Activated CD8-positive, alpha-beta memory T cell treated with anti-CD3 and anti-CD28 coated beads, Interleukin-2, amount 50 U/mL, for 48 hours (primary cell): ENCODE measurements at places on chromosomes 7 and 10.

GRCh38 chr7:143145-143751, 49.1 kb upstream of the FAM20C start:
- no peak for DNase-seq

DNA sequence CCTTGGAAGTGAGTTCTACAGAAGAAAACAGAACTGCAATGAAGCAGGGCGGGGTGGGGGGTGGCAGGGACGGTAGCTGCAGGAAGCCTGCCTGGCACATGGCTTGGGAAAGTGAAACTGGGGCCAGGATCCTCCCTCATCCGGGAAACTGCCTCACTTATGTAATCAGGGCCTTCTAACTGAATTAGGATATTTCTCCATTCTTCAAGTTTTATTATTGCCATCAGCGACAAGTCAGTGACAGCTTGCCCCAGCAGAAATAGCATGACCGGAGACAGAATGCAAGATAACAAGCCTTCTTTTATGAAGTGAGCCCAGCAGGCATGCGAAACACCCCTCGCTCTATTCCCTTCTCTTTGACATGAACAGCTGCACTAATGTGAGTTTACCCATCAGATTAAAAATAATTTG, 77.5 kb upstream of the CACUL1 start:
- DNase-seq = no peak

GRCh38 chr7:106947244-106947728, 82.2 kb downstream of the PIK3CG start:
- DNase-seq = no peak

DNA sequence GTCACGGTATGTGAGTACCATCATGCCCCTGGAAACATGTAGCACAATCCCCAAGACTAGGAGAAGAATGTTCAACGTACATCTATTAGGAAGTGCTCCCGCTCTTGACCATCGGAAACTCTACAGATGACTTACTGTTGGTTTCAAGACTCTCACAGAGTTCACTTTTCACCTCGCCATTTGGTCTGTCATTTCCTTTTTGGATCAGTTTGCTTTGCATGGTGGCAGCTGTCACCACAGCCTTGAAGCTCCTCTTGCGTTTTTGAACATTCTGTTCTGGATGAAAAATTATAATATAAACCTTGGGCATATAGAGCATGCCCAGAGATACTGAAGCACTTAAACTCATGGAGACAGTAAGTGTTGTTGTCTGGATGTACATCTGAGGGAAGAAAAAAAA, 806.8 kb downstream of the GRM8 start:
- no peak for DNase-seq

DNA sequence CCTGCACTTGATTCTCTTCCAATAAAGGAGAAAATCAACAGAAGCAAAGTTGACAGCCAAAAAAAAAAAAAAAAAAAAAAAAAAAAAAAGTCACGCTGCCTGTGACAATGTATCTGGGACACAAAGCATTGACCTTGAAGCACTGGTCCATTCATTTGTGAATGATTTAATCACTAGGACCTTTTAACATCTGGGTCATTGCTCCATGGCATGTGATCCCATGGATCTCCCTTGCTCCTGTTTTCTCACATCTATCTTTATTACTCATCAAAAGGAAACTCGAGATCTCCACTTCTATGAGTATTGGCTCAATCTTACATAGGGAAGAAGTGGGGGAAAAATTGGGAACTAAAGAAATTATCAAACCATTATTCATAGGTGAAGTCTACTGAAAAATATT, 89.6 kb upstream of the SMIM30 start:
- no peak for DNase-seq

- no peak for DNase-seq
Measured at GRCh38 chr10:121322776-121323175, 275.5 kb downstream of the FGFR2 start.

DNA sequence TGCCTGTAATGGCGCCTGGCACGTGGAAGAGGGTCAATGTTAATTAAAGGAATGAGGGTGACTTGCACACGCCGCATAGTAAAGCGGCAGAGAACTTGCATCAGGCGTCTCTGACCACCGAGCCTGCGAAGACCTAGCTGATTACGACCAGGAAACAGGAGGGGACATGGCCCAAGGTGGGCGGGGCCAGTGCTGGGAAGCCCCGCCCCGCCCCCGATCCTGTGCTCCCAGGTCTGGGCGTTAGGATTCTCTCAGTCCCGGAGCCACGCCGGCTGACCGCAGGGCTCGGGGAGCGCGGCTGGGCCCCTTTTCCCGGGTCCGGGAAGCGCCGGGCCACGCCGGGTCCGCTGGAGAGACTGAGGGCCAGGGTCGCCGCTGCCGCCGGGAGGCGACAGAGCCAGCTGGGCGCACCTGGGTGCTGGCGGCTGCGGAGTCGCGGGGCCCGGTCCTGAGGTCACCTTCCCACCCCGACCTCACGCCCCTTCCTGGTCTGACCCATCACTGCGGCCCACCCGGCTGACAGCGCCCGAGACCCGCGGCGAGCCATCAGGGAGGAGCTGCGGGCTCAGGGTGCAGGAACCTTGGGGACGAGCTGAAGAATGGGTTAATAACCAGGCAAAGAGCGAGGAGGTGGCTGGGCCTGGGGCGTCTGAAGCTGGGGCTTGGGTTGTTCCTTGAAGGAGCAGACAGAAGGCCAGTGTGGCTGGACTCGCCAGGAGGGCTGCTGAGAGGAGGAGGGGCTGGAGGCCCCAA, 23.0 kb upstream of the GRID1 start:
- no peak for DNase-seq

DNA sequence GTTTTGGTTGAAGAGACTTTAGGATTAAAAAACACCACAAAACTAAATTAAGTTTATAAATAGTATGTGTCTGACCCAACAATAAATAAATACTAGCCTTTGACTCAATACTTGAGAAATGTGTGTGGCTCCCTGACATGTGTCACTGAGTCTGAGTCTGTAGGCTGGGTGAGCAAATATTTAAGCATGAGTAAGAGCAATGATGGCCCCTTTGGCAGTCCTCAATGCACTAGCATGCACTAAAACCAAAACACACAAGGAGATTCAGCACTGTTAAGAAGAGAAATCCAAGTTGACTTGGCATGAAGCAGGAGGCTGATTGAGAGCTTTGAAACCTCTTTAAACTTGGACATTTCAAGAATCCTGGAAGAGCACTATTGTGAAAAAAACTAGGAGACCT, 37.1 kb downstream of the CCDC71L start:
- no peak for DNase-seq

- DNase-seq = no peak
Measured at GRCh38 chr7:17307558-17307957, 9.1 kb downstream of the AHR start.

GRCh38 chr7:151550656-151551286, 31.1 kb upstream of the RHEB start:
- DNase-seq = no peak

DNA sequence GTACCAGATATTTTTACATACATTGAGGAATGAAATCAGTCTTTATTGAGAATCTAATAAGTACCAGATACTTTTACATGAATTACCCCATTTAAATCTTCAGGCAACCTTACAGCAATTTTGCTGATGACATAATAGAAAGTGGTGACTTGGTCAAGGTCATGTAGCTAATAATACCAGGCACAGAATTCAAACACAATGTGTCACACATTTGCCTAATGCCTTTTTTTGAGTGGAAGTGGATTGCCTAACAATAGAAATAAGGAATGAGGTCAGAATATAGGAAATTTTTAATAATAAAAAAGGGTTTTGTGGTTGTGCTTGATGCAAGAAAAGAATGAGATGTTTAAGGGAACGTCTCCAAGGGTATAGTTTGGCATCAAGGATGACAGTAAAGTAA, 466.6 kb upstream of the IGFBP3 start:
- no peak for DNase-seq

DNA sequence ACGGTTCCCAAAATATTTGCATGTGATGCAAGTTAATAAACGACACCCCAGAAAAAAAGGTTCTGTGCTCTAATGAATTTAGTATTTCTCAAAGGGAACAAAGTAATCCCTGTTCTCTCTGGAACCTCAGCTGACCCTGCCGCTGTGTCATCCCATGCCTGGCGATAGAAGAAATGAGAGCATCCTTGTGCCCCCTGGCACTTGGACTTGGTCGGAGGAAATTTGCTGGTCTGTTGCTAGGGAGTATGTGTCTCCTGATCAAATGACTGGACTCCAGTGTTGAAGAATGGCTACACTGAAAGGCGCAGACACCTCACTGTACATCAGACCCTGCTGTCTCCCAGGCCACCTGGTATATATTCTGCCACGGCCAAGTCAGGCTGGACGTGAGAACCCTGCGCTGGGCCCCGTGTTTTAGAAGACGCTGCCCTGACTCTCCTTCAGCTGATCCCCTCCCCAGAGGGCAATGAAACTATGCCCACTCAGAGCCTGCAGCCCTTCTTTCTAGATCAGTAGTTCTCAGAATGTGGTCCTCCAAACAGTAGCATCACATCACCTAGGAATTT, 67.2 kb downstream of the THNSL1 start:
- DNase-seq = no peak

GRCh38 chr10:29881336-29881771, 178.0 kb downstream of the JCAD start:
- no peak for DNase-seq

DNA sequence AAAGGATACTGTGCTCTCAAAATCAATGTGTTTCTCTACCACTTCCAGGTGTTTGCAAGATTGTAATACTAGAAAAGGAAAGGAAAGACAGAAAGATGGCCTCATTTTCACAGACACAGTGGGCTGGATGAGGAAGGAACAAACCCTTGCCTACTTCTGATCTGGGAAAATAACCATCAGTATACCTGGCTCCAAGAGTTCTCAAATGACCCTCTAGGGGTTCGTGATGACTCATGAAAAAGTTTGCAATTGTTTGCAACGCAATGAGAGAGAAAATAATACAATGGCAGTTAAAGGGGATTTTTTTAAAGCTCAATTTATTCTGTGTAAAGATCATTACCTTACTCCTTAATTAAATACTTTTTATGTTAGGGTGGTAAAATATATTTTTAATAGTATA, 197.6 kb upstream of the INHBA start:
- no peak for DNase-seq

DNA sequence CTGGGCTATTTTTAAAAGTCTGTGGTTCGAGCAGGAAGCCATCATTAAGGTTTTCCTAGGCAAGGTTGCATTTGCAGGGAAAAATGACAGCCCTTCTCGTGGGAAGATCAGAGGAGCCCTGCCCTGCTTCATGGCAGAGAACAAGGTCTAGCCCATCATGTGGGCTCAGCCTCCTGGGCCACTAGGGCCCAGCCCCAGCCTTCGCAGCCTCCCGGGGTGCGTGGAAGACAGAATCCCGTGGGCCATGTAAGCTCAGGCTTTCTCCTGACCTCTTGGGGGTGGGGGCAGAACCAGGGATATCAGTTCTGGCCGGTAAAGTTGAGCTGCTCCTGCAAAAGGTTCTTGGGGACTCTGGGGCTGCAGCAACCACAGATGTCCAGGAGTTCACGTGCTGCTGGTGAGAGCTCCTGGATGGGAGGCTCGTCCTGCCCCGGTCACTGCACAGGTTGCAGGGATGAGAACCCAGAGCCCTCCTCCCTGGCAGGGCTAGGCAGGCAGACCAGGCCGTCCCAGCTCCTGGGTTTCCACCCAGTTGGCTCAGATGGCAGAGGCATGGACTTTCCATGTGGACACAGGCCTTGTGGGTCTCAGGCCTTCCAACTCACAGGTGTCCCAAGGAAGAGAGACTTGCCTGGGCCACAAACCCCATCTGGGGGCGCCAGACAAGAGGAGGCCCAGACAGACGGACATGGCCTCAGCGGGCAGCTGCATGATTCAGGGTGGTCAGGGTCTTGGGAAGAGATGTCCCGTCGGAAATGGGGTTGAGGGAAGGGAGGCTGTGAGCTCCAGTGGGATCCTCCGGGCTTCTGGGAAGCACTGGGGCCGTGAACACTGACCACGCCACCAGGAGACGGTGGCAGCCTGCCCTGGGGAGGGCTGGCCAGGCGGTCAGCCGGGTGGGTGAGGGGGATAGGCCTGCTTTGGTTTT, 126.2 kb downstream of the NEURL1 start:
- no peak for DNase-seq

DNA sequence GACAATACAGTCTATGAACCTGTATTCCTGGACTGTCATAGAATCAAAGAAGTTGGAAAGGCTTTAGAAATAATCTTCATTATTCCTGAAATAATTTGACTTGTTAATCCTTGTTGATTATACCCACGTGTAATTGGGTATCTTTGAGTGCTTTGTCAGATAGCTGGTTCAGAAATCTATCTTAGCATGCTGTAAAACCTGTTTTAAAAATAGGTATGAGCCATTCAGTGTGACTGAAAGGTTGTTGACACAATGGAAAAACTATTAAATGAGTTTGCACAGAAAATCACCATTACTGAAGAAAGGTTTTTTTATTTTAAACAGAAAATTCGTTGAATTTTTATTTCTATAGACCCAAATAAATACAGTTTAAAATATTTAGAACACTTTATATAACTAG, 38.7 kb downstream of the PHTF2 start:
- no peak for DNase-seq

DNA sequence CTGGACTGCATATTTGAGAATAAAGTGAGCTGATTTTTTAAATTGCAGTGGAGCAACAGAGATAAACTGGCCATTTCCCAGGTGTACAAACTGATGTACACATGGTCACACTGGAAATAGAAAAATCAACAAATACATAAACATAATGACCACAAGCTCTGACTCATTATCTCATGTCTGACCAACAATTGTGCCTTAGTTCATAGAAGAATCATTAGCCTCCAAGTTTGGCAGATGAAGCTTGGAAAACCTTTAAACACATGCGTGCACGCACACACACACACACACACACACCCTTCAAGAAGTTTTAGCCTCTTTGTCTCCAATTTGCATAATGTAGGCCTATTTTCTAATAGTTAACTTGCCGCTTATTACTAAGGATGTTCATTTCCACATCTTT, 308.9 kb upstream of the POM121L12 start:
- no peak for DNase-seq

DNA sequence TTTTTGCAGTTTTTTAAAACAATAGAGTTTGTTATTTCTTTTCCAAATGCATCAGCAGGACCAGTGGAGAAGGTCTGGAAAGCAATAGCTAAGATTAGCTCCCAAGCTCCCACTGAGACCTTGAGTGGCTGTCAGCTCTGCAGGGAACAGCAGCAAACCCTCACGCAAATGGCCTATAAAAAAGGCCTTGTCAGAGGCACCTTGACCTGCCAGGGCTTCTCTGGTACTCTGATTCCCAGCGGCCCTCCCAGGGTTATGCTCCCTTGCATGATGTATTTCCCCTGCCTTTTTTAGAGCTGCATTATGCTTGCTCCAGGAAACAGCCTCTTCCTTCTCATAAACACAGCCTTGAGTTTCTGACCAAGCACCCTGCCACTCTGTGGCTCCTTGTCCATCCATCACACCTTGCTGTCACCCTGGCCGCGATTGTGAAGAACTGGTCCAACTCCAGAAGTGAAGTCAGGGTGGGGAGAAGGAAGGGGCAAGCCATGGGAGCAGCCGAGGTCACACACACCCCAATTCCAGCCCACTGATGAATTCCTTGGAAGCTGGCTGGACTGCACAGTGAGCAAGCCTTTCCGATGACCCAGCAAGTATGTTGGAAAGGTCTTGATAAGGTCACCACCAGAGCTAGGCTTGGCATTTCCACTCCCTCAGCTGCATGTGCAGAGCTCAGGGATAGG, 35.3 kb upstream of the NKX2-3 start:
- no peak for DNase-seq
